ENCODE measurements at places on chromosomes 5 and 9.

- no peak for DNase-seq
Observed at GRCh38 chr5:39156082-39156481, 63.3 kb downstream of the FYB1 start.

GRCh38 chr9:78439866-78440830 lies 143.2 kb downstream of the PSAT1 start:
- no peak for DNase-seq

- no peak for DNase-seq
Observed at GRCh38 chr9:36938617-36939016, 95.5 kb downstream of the PAX5 start.

- DNase-seq = no peak
Observed at GRCh38 chr5:65326922-65327321, 154.8 kb downstream of the ADAMTS6 start.

Measured in NCI-H1930 (cell line).